ENCODE measurements at places on chromosomes 7 and 10. TPM values are rescaled to one million over a fixed set of nuclear protein-coding genes. Genes with fewer than 3 reads are reported as not detected.

GRCh38 chr10:20105931-20106330 is 289.7 kb downstream of the PLXDC2 start:
- no peak for DNase-seq

GRCh38 chr7:17590221-17590620 is 291.8 kb downstream of the AHR start:
- no peak for DNase-seq

DNA sequence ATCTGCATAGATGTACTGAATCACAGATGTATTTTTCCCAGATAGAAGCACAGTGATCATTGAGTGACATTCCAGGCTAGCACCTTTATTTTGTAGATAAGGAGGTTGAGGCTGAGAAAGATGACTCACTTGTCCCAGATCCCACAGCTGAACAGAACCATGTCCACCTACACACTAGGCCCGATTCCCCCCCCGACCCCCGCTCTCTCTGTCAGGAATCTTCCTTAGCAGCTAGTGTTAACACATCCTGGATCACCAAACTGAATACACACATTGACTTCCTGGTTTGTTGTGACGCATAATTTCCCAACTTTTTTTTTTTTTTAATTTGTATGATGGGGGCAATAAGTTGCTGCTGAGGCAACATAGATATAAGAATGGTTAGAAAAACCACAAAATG is 5.2 kb downstream of the SFMBT2 start:
- DNase-seq, result no peak

DNA sequence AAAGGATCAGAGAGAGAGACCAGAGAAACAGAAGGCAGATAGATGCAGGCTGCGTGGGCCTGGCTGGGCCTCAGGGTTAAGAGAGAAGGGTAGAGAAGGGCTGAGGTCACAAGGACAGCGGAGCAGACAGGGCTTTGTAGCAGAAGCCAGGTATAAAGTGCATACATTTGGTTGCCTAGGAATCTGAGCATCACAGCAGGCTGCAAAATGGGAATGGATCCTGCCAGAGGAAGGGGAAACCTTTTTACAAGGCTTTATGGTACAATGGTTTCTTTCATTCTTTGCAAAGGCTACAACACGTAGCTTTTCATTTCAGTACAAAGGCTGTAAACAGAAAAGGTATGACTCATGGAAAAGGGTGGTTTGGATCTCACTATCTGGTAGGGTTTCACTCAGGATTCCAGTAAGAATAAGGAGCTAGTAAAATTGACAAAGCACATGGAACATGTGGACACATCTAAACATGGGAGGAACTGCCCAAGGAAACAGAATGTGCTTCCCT is 275.1 kb downstream of the DOCK4 start:
- no peak for DNase-seq

DNA sequence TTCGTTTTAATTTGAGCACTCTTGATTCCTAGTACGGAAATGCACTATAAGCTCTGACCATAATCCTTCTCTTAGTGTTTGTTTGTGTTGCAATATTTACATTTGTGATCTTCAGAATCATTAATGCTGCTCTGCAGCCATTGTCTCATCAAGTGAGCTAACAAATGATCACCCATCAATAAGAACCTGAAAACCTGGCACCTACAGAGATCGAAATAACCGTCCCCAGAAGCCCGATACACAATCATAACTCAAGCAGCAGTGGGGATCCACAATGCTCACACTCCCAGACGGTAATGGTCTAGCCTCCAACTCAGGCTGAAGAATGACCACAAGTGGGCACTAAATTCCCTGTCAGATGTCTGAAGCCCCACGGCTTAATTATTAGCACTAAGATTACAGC is 156.0 kb upstream of the NFE2L3 start:
- no peak for DNase-seq

DNA sequence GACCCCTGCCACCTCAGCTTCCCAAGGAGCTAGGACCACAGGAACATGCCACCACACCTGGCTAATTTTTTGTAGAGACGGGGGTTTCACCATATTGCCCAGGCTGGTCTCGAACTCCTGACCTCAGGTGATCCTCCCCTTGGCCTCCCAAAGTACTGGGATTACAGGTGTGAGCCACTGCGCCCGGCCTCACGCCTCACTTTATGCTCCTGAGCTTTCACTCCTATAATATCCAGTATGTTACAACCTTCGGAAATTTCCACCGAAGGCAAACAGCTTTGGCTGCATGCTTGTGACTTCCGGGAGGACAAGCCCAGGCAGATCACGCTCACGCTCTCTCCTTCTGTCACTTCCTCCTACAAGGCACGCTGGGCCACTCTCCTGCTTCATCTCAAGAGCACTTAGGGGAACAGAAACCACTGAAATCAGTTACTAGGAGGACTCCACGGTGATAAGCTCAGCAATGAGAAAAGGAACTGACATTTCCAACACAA is 4.4 kb upstream of the MAD1L1 start:
- DNase-seq, result no peak

DNA sequence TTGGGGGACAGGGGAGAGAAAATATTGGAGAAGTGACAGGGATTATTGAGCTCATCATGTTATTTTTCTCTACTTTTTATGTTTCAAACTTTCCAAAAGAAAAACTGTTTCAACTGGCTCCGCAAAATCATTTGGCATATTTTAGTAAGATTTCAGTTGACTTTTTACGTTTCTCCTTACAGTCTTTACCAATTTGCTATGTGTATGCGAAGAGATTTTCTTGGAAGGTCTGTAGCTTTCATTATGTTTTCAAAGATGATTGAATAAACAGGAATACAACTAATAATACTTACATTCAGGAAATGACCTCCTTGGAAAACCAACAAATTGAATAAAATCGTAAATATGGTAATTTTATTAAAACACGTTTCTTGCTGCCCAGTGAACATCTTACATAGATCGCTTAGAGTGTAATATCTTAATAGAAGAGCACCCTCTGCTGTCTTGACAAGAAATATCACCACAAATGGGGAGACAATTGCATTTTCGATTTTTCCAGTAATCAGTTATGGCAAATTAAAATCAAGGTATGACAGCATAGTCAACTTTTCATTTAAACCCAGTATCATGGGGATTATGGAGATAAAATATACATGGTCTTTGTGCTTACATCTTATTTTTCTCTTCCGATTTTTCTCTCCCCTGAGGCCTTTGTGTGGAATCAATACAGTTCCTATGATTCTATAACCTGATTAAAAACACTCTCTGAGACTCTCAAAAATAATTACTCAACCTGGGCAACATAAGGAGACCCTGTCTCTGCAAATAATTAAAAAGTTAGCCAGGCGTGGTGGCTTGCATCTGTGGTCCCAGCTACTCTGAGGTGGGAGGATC is 43.1 kb downstream of the MBL2 start:
- no peak for DNase-seq

GRCh38 chr10:34710391-34710751 is 104.7 kb downstream of the PARD3 start:
- no peak for DNase-seq

OR2A1 gene
- polyA plus RNA-seq, result not detected

SH2B2 gene
- not detected for polyA plus RNA-seq

Measured in naive thymus-derived CD8-positive, alpha-beta T cell (primary cell).